ENCODE measurements at places on chromosomes 1 and 21.

DNA sequence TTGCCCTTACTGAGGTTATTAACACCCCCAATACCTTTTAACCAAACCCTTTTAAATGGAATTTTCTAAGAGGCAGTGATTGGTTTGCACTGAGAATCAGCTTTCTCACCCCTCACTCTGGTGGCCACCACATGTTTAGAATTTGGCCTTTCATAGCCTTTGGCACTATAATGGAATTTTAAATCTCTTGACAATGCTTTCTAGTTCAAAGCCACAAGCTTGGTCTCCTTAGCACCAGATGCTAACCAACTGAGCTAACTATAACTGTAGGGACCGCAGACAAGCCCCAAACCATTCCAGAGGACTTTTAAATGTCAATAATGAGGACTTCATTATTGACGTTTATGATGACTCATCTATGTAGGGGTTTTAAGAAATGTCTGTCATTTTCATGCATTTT lies 238.7 kb upstream of the SNX7 start:
- DNase-seq, result no peak

DNA sequence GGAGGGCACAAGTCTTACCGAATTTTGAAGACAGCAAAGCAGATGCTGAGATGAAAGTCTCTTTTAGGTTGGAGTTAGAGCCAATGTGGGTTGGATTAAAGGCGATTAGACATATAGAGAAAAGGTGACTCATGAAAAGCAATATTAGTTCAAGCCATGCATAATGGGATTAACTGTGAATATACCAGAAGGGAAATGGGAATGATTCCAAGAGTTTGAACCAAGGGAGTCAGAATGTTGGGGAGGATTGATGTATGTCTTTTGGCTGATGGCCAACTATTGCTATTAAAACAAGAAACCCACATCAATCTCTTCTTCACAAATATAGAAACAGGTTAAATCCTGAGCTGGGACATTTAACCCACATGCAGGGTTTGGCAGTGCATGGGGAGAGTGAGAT lies 1.2 kb downstream of the HMGCS2 start:
- DNase-seq, result no peak

GRCh38 chr1:244860078-244860477 lies 4.3 kb downstream of the HNRNPU start:
- DNase-seq, result no peak

DNA sequence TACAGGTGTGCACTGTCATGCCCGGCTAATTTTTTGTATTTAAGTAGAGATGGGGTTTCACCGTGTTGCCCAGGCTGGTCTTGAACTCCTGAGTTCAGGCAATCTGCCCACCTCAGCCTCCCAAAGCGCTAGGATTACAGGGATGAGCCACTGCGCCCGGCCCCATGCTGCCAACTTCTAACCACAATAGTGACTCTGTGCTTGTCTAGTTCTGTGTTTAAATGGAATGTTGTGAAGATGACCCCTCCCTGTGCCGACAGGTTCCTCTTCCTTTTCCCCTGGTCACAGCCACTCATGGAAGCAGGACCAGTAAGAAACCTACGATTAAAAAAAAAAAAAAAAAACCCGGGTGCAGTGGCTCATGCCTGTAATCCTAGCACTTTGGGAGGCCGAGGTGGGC lies 4.7 kb downstream of the MAP1LC3C start:
- no peak for DNase-seq

All from GDM1 (cell line).